Activated CD4-positive, alpha-beta T cell treated with anti-CD3 and anti-CD28 coated beads, Interleukin-2, Interleukin-6, amounts not matched to agents 100 ng/mL and 50 ng/mL, durations not matched to agents 16 hours and 8 hours (primary cell): ENCODE measurements at places on chromosomes 13 and 19.

DNA sequence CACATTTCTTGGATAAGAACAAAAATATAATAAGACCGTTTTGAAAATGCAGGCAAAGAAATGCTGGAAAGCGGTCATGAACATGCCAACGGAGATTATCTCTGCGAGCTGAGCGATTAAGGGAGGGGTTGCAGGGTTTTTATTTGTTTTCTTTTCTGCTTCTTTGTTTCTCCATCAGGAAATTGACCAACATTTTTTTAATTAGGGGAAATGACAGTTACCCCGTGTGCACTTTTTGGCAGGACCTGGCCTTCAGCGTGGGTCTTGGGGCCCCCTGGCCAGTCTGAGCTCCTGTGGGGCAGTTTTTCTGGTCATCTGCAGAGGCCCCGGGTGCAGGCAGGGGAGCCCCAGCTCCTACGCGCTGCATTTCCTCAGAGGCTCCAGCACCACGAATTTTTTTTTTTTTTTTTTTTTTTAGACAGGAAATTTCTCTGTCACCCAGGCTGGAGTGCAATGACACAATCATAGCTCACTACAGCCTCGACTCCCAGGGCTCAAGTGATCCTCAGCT lies 31.3 kb upstream of the HOMER3 start:
- no peak for DNase-seq

DNA sequence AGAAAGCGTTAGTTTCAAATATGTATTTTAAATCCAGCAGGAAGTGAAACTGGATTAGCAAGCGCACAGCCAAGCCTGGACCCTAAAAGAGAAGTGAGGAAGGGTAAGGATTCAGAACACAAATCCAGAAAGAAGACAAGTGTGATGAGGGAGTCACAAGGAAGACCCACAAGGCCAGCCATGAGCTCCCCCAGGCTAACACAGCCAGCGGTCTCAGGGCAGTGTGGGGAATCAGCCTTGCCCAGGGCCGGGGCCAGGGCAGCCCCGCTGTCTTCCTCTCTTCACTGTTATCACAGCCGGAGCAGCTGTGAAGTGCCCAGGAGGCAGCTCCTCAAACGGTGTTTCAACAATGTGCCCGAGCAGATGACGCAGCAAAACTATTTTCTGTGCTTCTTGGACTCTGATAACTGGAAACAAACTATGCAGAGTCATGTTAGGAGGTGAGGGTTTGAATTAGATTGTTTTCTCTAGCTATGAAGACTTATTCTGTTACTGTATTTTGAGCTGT lies 12.2 kb upstream of the CDC16 start:
- no peak for DNase-seq

DNA sequence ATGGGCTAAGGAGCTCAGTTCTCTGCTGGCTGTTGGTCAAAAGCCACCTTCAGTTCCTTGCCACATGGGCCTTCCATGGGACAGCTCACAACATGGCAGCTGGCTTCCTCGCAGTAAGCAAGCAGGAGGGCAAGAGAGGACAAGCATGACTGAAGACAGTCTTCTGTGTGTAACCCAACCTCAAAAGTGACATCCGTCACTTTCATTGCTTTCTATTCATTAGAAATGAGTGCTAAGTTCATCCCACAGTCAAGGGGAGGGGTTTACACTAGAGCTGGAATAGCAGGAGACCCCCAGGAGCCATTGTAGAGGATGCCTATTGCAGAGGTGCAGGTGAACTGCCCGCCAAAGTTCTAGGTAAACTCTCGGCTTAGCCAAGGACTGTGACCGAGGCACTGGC lies 163.3 kb downstream of the NUFIP1 start:
- DNase-seq, result no peak

DNA sequence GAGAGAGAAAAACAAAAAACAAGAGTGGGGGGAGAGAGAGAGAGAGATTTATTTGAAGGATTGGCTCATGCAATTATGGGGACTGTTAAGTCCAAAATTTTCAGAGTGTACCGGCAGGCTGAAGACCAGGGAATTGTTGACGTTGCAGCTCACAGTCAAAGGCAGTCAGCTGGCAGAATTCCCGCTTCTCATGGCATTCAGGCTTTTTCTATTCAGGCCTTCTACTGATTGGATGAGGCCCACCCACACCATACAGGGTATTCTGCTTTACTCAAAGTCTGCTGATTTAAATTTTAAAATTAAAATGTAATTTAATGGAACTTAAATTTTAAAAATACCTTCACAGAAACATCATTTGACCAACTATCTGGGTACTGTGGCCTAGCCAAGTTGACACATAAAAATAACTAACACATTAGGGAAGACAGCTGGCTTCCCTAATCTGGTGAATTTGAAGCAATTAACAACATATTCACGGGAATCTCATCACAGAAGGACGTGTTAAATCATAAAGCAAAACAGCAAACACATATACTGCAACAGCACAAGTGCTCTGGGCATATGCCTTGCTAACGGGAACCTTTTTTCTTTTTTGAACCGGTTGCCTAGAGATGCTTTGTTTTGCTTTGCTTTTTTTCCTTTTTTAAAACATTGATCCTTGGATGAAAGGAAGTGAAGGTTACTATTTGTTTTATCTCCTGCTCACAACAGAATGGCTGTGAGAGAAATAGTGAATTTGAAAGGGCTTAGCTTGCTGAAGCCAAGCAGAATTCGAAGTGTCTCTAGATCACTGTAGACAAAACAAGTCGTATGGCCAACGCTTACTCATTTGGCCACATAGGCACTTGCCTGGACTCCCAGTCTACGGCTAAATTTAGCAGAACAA lies 505.1 kb downstream of the IRS2 start:
- DNase-seq, result no peak

GRCh38 chr19:18893587-18894253 lies 2.2 kb downstream of the CERS1 start:
- DNase-seq, result no peak

GRCh38 chr13:75769141-75769905 lies 133.2 kb downstream of the LMO7 start:
- no peak for DNase-seq

GRCh38 chr19:24059563-24060295 lies 27.3 kb upstream of the ZNF254 start:
- DNase-seq, result no peak

DNA sequence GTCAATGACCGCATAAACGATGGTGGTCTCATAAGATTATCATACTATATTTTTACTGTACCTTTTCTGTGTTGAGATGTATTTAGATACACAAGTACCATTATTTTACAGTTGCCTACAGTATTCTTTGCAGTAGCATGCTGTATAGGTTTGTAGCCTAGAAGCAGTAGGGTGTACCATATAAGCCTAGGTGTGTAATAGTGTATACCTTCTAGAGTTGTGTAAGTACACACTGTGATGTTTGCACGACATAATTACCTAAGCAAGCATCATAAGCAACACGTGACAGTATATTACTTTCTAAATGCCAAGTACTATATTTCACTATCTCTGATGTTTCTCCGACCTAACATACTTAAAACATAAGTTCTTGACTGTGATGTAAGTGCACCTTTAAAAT lies 2.7 kb downstream of the LPAR6 start:
- no peak for DNase-seq
